Dermis microvascular lymphatic vessel endothelial cell (primary cell): ENCODE measurements at places on chromosomes 3 and 15.

- no peak for DNase-seq
Measured at GRCh38 chr3:76307556-76307955, 522.2 kb upstream of the ZNF717 start.

GRCh38 chr15:93278006-93278405 is 189.0 kb upstream of the RGMA start:
- DNase-seq: no peak

GRCh38 chr3:53114412-53115074 is 15.7 kb downstream of the RFT1 start:
- DNase-seq: no peak

DNA sequence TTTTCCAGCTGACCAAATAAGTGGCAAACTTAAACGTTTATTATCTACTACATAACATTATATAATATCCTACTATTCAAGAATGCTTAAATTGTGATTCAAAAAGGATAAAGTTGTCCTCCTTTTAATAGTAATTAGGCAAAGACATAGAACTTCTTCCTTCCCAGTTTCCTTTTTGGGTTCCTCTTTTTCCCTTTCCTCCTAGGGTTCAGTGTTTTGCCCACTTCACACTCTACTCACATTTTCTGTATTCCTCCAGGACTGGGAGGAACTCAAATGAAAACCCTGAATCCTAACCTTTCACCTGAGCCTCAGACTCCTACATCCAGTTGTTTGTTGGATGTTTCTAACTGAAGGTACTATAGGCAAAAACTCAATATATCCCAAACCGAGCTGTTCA is 132.5 kb downstream of the PEAK1 start:
- no peak for DNase-seq

GRCh38 chr3:194326192-194326967 is 24.7 kb downstream of the CPN2 start:
- DNase-seq: peak; percentile 28
